ENCODE measurements at places on chromosomes 4 and X.

DNA sequence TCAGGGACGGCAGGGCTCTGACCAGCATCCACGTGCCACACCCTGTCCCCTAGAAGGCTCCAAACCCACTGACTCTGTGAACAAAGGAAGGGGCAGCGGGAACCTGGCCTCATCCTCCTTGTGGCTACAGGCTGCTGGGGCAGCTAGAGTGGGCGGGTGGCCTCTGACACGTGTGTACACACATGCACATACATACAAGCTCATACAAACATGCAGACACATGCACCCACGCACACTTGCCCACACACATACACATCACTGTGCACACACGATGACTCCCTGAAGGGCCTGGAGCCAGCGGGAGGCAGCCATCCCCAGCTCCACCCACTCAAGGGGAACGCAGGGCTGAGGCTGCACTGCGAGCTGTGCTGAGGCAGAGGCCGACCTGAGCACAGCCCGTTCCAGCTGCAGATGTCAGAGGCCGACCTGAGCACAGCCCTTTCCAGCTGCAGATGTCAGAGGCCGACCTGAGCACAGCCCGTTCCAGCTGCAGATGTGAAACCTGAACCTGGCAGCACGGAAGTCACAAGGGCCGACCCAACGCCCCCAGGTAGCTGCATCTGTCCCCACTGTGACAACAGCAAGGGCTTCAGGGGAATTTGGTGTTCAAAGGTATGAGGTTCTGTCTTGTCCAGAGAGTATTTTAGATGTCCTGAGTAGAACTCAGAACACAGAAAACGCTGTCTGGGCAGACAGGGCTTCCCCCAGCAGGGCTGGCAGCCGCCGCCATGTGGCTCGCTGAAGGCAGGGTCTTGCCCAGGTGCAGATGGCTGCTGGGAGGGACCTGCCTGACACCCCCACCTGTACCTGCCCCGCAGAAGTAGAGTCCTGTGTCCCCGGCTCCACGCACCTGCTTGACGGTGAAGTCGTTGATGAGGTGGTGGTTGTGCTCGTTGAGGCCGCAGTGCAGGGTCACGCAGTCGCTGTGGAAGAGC lies 33.5 kb downstream of the CTBP1 start:
- DNase-seq = no peak

GRCh38 chr4:77065382-77065781 lies 10.4 kb downstream of the CCNI start:
- no peak for DNase-seq

DNA sequence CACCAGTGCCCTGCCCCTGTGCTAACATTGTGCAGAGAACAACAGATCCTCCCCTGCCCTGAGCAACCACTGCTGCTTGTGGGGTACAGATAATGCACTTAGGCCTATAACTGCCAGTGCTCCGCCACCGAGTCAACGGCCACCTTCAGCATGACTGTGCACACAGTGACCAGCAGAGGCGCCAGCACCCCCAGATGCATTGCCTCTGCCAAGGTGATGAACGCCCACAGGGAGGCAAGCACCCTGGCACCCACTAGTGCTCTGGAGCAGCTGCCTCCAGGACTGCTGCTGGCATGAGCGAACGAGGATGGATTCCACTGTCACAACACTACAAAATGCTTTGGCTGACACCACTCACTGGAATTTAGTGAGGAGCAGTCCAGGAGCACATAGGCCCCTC lies 38.2 kb downstream of the SPIN2B start:
- no peak for DNase-seq

GRCh38 chr4:140091305-140091704 lies 62.7 kb downstream of the MAML3 start:
- no peak for DNase-seq

DNA sequence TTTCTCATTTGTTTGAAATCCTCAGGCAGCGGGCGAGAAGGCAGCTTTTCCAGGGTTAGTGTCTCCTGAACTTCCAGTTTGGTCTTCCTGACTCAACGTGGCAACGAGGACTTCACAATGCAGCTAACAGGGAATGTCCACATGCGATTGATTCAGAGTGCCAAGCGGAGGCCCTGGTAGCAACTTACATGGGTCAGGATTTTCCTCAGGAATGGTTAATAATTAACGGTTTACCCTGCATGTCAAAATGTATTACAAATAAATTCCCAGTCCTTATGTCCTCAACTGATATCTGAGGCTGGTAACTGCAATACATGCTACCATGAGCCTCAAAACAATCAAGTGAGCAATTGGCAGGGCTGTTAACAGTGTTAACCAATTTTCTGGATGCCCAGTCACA lies 67.2 kb downstream of the MAP3K15 start:
- DNase-seq = no peak

DNA sequence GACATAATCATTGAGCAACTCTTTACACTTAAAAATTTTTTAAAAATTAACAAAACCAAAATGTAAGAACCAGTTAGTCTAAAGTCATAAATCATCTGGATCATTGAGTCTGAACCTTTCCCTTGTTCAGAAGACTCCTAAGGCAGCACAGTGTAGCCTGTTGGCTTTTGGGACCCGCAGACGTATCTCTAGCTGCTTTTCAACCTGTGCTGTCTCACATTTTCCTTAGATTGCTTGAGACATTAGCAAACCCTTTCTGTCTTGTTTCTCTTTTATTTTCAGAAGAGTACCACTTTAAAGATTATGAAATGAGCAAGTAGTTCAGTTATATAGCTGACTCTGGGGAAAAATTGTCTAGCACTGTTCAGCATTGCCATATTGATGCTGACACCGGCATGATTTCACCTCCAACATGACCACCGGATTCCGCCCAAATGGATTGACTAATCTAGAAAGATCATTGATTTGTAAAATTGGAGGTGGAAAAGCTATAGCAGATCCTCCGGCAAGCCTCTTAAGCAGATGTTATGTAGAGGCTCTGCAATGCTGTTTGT lies 8.9 kb downstream of the TCEANC start:
- DNase-seq = no peak

- DNase-seq = no peak
Measured at GRCh38 chrX:28347476-28347875, 239.8 kb upstream of the IL1RAPL1 start.

GRCh38 chr4:73335679-73336078 lies 68.4 kb upstream of the ALB start:
- DNase-seq = no peak

- DNase-seq = no peak
Measured at GRCh38 chrX:2676794-2677675, 14.1 kb upstream of the CD99 start.

DNA sequence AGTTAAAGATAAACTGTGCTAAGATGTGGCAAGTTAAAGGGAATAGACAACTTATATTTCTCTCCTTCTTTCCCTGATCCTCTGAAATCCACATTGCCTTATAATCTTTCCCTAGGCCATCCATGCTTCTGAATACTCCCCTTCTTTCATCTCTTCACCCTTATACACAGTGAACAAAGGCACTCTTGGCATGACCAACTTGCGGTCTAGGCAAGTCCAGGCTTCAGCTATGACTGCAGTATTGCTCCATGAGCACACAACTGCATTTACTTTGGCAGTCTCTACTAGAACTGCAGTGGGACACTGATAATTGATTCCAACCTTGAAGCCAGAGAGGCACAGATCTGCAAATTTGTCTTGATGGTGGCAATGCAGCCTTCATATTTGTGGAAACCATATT lies 24.2 kb upstream of the UBA6 start:
- DNase-seq = no peak

- DNase-seq = no peak
Measured at GRCh38 chrX:18158963-18159362, 61.7 kb downstream of the BEND2 start.

DNA sequence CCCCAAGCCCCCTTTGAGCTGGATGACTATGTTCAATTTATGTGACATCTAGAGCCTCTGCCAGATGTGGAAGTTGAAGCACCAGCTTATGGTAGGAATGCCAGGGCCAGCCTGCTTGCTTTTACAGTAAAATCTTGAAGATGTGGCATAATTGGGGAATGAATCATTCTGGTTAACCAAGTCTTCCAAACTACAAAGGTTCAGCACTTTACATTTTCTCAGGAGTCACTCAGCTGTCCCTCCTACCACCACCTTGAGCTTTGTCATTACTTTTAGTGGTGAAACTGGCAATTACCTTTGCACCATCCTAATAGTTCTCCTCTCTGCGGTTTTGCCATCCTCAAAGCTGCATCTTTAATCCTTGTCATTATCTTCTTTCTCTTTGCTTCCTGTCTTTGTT lies 172.2 kb downstream of the HS6ST2 start:
- no peak for DNase-seq

- no peak for DNase-seq
Measured at GRCh38 chr4:89174784-89175183, 63.5 kb downstream of the TIGD2 start.

GRCh38 chr4:37058826-37059225 lies 185.7 kb upstream of the NWD2 start:
- no peak for DNase-seq

- DNase-seq = no peak
Measured at GRCh38 chr4:10461850-10462400, 4.7 kb upstream of the ZNF518B start.

DNA sequence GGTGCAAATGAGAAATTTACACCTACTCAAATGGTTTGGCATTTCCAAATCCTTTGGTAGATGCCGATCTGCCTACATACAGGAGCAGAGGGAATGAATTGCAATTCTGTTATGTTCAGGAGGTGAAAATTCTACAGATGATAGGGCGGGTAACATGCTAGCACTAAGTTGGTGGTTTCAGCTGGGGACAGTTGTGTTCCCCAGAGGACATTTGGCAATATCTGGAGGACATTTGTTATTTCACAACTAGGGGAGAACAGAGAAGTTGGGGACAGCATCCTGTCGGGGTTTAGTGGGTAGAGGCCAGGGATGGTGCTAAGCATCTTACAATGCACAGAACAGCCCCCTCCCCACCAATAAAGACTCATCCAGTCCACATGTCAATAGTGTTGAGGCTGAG lies 96.5 kb upstream of the PUDP start:
- DNase-seq = no peak

DNA sequence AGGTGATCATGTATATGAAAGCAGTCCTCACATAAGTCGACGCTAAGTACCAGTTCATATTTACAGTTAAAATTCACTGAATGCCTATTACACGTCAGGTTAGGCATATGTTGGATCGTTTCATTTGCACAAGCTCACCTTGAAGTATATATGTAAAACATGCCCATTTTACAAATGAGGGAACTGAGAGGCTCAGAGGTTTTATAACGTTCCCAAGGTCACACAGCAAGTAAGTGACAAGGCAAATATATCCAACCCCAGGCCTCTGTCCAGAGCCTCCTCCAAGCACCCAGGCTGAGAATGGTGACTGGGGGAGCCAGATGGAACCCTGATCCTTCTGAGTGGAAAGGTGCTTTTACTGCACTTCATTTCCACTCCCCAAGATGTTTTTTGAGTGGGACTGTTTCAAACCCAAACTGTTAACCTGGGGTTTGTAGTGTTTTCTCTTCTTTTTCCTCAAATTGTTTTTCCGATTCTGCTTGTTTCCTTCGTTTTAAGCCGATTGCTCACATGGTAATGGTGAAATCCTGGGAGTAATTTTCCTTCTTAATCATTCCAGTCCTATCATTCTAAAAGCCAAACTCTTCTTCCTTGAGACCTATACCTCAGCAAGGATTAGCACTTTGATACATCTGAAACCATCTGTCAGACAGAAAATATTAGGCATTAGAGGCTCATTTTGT lies 791 bp downstream of the SMIM20 start:
- DNase-seq = no peak

DNA sequence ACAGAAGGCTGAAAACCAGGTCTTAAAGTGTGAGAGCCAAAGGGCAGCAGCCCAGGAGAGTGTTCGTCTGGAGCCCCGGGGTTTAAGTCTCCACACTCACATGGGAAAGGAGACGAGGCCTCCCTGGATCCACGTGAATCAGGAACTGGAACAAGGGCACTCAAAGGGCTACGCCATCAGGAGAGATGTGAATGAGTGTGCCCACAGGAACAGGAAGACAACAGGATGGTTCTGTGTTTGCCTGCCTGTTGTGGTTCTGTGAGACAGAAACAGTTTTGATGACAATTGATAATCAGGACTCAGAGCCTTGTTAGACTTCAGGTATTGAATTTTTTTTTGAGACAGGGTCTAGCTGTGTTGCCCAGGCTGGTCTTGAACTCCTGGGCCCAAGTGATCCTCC lies 4.9 kb upstream of the CTBP1 start:
- no peak for DNase-seq

- DNase-seq = no peak
Measured at GRCh38 chr4:142558851-142559250, 287.2 kb downstream of the INPP4B start.

GRCh38 chr4:146333187-146333894 lies 119.0 kb downstream of the REELD1 start:
- no peak for DNase-seq

- DNase-seq = no peak
Measured at GRCh38 chr4:163747886-163748285, 253.4 kb downstream of the TMA16 start.

GRCh38 chr4:147923381-147923780 lies 191.5 kb downstream of the ARHGAP10 start:
- DNase-seq = no peak

GRCh38 chrX:123408821-123409737 lies 225.0 kb downstream of the GRIA3 start:
- DNase-seq = no peak

- no peak for DNase-seq
Measured at GRCh38 chr4:96649536-96649935, 809.6 kb downstream of the PDHA2 start.

DNA sequence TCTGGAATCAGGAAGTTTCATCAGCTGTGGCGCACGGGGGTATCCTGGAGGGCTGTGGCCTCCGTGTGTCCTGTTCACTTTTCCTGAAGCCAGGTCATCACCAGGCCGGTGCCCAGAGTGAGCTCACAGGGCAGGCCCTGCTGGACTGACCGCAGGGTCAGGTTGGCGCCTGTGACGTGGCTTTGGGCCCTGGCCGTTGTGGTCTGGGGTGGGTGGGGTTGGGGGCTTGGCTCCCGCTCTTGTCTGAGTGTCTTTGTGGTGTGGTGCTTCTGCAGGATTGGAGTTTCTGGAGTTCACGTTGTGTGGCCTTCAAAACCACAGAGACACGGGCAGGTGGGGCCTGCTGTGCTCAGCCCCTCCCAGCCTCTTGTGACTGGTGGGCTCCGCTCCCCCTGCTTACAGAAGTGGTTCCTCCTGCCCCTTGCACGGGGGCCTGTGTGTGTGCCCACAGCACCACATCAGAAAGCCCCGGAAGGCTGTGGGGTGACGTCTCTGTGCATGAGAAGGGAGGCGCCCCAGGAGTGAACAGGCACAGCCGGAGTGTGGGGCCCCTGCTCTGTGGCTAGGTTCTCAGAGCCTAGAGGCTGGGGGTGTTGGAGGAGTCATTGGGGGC lies 9.5 kb downstream of the RGS12 start:
- peak; percentile 52 for DNase-seq
